Nephron progenitor cell (in vitro differentiated cells): ENCODE measurements at places on chromosomes 4 and X.

- DNase-seq, result no peak
Observed at GRCh38 chrX:119249891-119250290, 13.8 kb downstream of the PGRMC1 start.

GRCh38 chr4:168154546-168155277 is 62.4 kb downstream of the ANXA10 start:
- DNase-seq, result no peak

GRCh38 chr4:62407534-62407933 is 1207.4 kb downstream of the ADGRL3 start:
- no peak for DNase-seq

DNA sequence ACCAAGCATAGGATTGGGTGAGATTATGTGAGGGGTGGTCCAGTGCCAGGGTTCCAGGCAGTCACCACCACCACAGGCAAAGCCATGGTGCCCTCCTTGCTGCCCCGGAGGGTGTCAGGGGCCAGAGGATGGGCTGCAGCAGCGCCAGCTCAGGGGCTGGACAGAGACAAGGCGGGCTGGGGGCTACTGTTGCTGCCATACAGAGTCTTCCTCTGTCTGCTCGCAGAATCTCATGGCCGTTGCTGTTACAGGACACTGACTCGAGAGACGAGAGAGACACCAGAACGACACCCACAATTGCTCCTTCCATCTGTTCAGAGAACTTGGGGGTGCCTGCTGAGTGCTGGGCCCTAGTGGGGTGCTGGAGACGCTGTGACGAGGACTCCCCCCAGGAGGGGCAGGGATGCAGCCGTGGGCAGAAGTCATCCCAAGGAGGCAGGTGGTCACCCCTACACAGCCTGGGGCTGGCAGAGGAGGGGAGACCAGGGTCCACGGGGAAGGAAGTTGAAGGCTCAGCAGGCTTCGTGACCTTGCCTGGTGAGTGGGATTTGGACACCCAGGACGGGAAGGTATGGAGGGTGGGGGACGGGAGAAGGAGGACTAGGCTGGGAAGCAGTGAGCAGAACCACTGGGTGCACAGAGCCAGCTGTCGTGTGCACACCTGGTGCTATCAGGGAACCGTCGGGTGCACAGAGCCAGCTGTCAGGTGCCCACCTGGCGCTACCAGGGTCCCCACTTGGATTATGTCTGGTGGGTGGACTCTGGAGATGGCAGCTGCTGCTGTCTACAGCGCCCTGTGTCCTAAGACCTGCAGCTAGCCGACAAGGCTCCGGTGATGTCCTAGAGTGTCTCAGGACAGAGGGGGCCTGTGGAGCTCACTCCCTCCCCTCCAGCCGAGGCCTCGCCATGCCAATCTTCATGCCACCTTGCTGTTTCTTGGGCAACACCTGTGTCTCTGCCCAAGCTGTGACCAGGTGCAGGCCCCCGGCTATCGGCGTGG is 43.9 kb upstream of the HMX1 start:
- no peak for DNase-seq

- no peak for DNase-seq
Observed at GRCh38 chr4:105057370-105058105, 89.1 kb upstream of the TET2 start.

DNA sequence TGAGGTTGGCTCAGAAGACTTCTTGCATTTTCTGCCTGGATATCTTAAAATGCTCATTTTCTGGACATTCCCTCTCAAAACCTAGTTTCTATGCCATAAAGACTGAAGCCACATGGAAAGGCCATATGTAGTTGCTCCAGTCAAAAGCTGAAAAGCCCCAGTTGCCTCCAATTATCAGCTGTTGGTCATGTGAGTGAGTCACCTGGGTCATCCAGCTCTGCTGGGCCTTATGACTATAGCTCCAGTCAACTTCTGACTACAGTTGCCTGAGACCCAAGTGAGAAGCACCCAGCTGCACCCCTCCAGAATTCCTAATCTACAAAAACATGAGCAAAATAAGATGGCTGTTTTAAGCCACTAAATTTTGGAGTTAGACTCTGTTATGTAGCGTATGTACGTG is 41.9 kb downstream of the HELQ start:
- no peak for DNase-seq

- DNase-seq, result no peak
Observed at GRCh38 chr4:69594382-69594781, 45.1 kb downstream of the UGT2A2 start.

- DNase-seq, result no peak
Observed at GRCh38 chr4:2217726-2218125, 24.2 kb downstream of the HAUS3 start.

- no peak for DNase-seq
Observed at GRCh38 chrX:136819031-136819703, 38.4 kb upstream of the ARHGEF6 start.

GRCh38 chr4:186249785-186250754 is 15.9 kb upstream of the F11 start:
- DNase-seq, result no peak

DNA sequence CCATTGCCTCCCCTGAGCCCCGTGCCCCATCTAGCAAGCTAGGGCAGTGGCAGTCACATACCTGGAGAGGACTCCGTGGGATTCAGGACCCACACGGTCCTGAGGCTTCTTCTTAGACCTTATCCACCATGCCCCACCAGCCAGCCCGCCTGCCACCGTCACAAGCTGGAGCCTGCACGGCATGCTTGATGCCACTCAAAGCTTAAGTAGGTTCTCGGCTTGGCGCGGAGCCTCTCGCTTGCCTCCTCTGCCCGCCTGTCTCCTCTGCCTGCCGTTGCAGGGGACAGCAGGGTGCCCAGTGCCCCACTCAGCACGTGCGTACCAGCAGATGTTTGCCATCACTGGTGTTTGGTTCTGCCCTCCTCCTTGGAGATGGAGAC is 14.1 kb downstream of the PSAPL1 start:
- no peak for DNase-seq

GRCh38 chr4:154692304-154692818 is 51.4 kb upstream of the LRAT start:
- no peak for DNase-seq

- no peak for DNase-seq
Observed at GRCh38 chrX:140794642-140795041, 85.1 kb downstream of the LINC00632 start.

GRCh38 chrX:108735679-108736508 is 469 bp downstream of the IRS4 start:
- DNase-seq, result peak; percentile 56

GRCh38 chr4:85476381-85476780 is 1.4 kb downstream of the ARHGAP24 start:
- DNase-seq, result no peak

DNA sequence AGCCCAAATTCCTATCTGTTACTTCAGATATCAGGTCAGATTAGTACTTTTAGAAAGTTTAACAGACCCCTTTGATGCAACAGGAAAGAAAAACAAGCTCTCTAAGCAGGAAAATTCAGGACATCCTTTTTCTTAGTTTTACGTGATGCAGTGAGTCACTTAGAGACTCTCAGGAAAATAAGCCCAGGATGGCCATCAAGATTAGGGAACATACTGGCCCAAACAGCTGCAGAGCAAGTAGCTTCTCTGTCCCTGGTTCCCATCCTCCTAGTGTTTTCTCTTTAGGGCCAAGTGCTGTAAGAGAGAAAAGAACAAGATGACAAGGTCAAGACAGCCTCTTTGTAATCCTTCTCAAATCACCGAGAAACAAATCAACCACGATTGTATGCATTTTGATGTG is 219.1 kb downstream of the ZNF674 start:
- DNase-seq, result no peak

DNA sequence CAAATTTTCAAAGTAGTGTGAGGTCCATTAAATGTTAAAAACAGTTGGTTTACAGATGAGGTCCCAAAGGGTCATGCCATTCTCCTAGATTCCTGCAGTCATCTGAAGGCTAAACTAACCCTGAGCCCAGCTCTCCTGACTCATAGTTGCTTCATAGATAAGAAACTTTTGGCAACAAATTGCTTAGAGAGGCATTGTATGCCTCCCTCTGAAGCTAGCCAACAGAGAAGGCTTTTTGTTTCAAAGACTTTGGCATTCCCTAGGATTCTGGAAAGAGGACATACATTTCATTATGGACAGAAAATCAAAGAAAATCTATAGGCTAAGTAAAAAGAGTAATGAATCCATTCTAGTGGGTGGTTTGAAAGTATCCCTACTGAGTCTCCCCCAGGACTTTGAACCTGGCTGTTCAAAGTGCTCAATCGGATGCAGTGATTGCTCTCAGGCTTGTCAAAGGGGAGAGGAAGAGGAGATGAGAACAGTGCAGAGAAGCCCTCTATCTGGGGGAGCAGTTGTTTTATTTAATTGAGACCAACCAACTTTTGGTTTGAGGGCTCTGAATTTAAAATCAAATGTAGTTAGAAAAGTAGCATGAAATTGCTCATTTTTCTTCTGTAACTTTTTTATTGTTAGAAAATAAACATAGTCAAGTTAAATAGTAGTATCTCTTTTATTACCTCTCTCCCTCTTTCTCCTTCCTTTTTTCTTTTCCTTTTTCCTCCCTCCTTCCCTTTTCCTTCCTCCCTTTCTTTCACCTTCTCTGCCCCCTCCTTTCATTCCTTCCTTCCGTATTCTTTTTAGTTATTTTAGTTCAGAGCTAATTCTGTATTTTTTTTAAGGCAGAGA is 72.3 kb upstream of the ZNF518B start:
- DNase-seq, result no peak

DNA sequence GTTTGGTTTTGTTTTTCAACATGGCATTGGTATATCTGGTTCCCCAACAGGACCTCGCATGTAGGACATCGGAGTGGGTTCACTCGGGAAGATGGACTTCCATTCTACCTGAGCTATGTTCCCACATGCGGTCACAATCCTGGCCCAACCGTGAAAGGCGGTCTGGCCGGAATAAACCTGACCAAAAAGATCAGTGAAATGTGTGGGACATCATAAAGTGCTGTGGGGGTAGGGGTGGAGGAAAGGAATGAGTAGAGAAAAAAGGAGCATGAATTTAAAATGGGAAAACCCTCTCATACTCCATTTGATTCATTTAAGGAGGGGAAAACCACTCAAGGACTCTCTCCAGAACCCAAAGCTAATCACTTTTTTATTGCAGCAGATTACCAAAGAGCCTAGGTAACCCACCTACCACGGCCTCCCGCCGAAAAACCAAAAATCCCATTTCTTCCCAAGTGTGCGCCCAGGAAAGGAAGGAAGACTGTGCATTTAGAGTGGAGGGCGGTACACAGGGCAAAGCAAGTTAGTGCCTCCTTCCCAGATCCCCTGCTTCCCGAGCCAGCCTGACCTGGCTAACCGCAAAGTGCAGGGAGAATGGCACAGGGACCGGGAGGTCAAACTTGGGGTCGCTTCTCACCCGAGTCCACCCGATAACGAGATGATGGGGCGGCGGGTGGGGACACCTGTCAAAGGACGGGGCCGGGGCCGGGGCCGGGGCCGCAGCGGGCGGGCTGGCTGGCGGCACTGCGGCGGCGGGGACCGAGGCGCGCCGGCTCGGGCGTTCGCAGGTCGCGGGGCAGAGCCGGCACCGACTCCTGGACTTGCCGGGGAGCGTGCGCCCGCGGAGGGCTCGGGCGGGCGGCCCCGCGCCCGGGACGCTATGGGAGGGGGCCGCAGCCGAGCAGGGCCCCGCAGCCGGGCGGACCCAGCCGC is 669 bp downstream of the TMEM150C start:
- DNase-seq, result no peak

GRCh38 chr4:175542786-175543185 is 269.3 kb downstream of the GPM6A start:
- DNase-seq, result no peak

- DNase-seq, result no peak
Observed at GRCh38 chr4:69376450-69376849, 96.2 kb downstream of the UGT2B28 start.

DNA sequence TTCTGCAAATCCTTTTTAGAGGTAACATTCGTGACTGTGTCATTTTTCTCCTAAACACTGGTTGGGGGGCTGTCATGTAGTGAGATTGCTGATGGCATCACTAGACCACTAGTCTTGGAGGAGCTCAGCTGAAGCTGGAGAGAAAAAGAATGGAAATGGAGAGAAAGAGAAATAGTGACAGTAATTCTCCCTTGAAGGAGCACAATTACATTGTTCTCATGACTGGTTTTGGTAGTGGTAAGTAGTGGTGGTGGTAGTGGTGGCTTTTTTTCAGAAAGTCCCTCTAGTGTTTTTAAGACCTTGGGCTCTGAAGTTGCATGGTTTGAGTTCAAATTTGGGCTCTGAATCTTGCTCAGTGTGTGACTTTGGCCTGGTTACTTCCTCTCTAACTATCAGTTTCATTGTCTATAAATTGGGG is 99.8 kb downstream of the LARP7 start:
- no peak for DNase-seq

GRCh38 chr4:6492027-6492590 is 19.7 kb upstream of the PPP2R2C start:
- no peak for DNase-seq
